ENCODE measurements at places on chromosomes 12 and 14.
A peak's percentile ranks its signal among the peaks of the same experiment; 100 is the strongest.

- DNase-seq = no peak
Observed at GRCh38 chr12:75747572-75748021, 236.2 kb upstream of the KRR1 start.

DNA sequence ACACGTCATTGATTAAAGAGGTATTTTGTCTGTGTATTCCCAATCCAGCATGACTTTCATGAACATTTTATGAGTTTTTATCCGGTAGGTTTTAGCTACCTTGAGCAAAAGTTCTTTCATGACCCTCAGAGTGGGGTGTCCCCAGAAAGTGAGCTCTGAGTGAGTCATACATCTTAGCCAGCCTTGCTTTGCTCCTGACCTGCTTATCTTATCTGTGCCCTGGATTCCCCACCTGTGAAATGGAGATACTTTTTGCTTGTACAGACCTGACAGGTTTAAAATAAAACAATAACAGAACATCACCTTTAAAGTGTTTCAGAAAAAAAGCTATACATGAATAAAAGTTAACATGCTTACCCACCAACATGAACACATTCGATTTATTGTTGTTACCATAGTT lies 202.8 kb upstream of the SOX5 start:
- peak; percentile 18 for DNase-seq

DNA sequence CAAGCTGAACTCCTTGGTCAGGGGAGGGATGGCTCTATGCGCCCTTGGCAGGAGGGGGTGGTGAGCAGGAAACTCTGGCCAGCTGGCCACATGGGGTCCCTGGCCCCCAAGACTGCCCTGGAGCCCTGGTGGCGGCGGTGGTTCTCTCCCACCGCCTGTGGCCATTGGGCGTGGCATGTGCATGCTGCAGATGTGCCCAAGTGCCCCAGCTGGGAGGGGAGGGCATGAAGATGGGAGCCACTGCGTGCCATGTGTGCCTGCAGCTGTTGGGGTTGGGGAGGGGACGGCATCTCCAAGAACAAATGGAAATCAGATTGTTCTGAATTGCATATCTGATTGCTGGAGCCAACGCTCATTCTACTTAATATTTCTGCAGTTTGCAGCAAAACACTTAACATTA lies 115.7 kb upstream of the IGF1 start:
- no peak for DNase-seq

DNA sequence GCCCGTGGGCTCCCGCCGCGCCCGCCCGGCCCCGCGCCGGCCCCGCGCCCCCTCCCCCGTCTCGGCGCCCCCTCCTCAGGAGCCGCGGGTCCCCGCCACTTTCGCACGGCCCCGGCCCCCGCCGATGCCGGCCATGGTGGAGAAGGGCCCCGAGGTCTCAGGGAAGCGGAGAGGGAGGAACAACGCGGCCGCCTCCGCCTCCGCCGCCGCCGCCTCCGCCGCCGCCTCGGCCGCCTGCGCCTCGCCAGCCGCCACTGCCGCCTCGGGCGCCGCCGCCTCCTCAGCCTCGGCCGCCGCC lies 263 bp downstream of the RCOR1 start:
- no peak for DNase-seq
